ENCODE measurements at places on chromosomes 7 and 10.

DNA sequence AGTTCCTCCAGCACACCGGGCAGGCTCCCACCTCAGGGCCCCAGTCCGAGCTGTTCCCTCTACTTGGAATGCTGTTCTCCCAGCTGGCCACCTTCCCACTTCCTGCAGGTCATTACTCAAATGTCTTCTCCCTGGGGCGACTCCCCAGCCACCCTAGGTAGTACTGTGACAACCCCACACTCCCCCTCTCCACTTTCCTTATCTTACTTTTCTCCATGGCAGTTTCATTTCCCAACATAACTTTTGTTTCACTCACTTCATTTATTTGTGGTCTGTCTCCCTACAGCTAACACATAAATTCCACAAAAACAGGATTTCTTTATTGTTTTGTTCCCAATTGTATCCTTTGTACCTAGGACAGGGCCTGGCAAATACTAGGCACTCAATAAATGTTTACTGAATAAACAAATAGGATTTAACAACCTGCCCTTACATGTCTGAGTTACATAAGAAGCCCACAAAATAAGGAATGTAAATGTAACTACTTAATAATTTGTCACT, 76.5 kb downstream of the JAZF1 start:
- DNase-seq = no peak

GRCh38 chr10:92574548-92575261, 812 bp upstream of the IDE start:
- DNase-seq = no peak

DNA sequence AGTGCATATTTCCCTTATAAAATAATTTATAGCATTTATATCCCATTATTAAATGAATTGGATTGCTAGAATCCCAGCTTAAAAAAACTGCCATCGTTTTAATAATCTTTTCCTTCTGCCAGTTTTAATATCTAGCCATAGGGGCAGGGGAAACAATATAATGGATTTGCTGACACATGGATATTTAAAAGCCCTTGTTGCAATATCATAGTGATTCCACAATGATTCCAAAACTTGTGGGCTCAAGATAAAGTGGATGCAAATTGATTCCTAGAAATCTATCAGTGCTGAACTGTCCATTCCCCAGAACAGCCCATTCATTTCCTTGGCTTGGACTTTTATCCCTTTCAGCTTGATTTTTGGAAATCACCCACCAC, 2.6 kb downstream of the CPA2 start:
- DNase-seq = no peak

GRCh38 chr7:327233-327931, 37.4 kb downstream of the FOXL3 start:
- no peak for DNase-seq

DNA sequence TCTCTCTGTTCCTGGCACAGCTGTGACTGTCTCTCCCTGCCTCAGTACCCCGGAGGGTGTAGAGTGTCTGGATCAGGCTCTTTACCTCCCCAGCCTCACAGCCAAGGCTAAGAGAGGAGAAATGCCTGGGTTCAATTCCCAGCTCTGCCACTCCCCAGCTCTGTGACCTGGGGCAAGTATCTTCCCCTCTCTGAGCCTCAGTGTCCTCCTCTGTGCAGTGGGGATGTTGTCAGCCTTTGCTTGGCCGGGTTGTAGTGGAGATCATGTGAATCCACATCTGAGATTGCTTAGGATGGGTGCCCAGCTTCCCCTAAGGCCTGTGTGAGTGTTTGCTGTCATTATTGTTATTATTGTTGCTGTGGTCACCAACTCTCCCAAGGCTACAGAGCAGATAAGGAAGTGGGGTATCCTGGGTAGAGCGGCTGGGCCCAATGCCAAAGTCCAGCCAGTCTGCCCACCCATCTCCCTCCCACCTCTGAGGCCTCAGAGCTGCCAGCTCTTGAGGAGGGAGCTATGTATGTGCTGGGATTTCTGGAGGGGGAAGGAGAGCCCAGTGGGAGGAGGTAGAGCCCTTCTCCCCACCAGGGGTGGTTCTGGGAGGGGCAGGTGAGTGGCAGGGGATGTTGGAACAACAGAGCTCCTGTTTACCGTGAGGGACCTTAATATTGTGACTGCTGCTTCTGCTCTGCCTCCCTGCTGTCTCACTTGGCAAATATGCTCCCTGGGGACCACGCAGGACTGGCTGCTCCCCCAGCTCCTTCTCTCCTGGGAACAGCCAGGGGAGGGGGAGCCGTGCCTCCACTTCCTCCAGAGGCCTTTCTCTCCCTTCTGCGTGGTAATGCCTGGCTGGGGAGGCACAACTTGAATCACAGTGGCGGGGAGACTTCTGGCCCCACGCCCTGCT, 170.5 kb downstream of the RPS24 start:
- no peak for DNase-seq

DNA sequence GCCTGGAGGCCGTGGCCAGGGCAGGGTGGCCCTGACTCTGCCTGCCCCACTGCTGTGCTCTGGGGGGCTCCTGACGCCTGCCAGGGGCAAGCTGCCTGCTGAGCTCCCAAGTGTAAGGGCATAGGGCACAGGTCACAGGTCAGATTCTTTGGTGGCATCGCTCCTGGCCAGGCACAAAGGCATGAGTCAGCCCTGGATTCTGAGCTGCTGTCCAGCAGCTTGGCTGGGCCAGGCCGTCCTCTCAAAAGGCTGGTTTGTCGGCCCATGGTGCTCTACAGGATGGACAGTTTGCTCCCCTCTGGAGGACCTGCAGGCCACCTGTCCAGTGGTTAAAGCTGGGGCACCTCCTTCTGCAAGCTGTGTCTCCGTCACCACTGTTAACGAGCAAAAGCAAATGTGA, 2.9 kb downstream of the ADGRA1 start:
- no peak for DNase-seq

GRCh38 chr7:148274118-148274517, 316.4 kb upstream of the C7orf33 start:
- DNase-seq = no peak

DNA sequence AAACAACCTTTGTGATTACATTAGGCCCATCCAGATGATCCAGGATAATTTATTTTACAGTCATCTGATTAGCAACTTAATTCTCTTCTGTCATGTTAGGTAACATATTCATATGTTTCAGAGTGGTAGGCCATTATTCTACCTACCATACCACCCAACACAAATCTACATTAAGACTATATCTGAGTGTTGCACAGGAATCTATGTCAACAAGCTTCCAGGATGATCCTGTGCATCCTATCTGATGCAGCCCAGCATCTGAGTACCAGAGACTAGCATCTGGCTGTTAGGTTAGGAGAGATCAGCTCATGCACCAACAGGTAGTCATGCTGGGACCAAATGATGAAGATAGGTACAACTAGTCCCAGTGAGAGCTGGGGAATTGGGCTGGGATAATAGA, 1.3 kb upstream of the DDX56 start:
- no peak for DNase-seq

Data from HCT116 (cell line).